Glomerular endothelial cell (primary cell): ENCODE measurements at places on chromosomes 2 and 18. TPM values are rescaled to one million over a fixed set of nuclear protein-coding genes. Genes with fewer than 3 reads are reported as not detected.

CRYGD gene
- total RNA-seq = not detected in 2 replicates

CXCR1 gene
- total RNA-seq = not detected in 2 replicates

TCF23 gene
- not detected in 2 replicates for total RNA-seq

SULT1C2 gene
- not detected in 2 replicates for total RNA-seq

RUFY4 gene
- not detected in 2 replicates for total RNA-seq

CNGA3 gene
- total RNA-seq = not detected in 2 replicates

ACVR1C gene
- total RNA-seq = 0.06 and 0.15 TPM in 2 replicates

ANO7 gene
- 0.68 and 1.4 TPM in 2 replicates for total RNA-seq

ATP6V1B1 gene
- total RNA-seq = not detected in 2 replicates

CNRIP1 gene
- 44.5 and 50.6 TPM in 2 replicates for total RNA-seq

TYMS gene
- total RNA-seq = 37.0 and 40.5 TPM in 2 replicates

LDAH gene
- 11.7 and 21.7 TPM in 2 replicates for total RNA-seq

POTEC gene
- total RNA-seq = not detected in 2 replicates

ORC4 gene
- total RNA-seq = 36.8 and 37.2 TPM in 2 replicates

FAM228B gene
- 5.3 and 48.4 TPM in 2 replicates for total RNA-seq

QPCT gene
- total RNA-seq = 28.8 and 43.1 TPM in 2 replicates

KCNE4 gene
- 0.47 and 1.2 TPM in 2 replicates for total RNA-seq

TNFAIP6 gene
- 0.82 TPM in 1 of 2 replicates, not detected in the other for total RNA-seq

C2orf72 gene
- total RNA-seq = 0.29 and 1.5 TPM in 2 replicates

KHK gene
- 0.58 and 3.1 TPM in 2 replicates for total RNA-seq

PXDN gene
- 1,281 and 1,930 TPM in 2 replicates for total RNA-seq

POTEI gene
- total RNA-seq = 0.06 TPM in 1 of 2 replicates, not detected in the other
